ENCODE measurements at places on chromosomes 3 and 15. TPM values are rescaled to one million over a fixed set of nuclear protein-coding genes. Genes with fewer than 3 reads are reported as not detected.
A peak's percentile ranks its signal among the peaks of the same experiment; 100 is the strongest.

The ROPN1 gene
- total RNA-seq: not detected

The ECE2 gene
- 3.7 TPM for total RNA-seq

DNA sequence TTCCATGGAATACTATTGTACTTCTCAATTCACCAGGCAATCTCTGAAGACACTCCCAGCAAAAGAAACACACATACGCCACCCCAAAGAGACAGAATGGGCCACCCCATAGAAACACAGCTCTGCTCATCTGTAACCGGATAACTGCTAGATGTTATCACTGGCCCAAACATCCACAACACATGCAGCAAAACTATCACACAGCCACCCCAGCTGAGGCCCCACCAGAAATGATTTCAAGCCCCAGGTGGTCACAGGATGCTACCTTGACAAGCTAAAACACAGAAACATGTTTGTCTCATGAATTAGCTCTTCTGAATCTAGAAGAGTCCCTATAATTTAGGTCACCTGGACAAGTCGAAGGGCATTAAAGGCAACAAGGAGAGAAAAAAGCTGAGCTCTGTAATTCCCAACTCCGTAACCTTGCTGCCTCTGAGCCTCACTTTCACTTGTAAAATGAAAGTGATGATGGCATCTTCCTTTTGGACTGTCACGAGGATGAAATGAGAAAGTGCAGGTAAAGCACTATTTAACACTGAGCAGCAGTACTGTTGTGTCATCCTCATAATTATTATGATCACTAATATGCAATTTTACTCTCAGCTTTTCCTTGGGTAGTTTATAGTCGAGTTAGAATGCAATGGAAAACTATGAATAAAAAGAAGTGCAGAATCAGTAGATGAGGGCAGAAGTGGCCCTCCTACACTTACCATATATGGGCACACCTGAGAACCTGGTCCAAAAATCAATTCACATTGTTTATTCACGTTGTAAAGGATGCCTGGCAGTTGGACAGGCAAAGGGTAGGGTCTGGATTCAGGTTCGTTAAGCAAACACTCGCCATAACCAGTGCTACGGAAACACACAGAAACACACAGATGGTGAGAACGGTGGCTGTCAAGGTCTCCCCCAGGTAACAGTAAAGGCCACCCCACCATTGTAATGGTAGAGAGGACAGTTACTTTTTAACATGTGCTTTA, 38.6 kb downstream of the ADAMTS9 start:
- DNase-seq: no peak

- DNase-seq: no peak
These were observed 59.7 kb upstream of the SIAH2 start for GRCh38 chr3:150822636-150823035.

DNA sequence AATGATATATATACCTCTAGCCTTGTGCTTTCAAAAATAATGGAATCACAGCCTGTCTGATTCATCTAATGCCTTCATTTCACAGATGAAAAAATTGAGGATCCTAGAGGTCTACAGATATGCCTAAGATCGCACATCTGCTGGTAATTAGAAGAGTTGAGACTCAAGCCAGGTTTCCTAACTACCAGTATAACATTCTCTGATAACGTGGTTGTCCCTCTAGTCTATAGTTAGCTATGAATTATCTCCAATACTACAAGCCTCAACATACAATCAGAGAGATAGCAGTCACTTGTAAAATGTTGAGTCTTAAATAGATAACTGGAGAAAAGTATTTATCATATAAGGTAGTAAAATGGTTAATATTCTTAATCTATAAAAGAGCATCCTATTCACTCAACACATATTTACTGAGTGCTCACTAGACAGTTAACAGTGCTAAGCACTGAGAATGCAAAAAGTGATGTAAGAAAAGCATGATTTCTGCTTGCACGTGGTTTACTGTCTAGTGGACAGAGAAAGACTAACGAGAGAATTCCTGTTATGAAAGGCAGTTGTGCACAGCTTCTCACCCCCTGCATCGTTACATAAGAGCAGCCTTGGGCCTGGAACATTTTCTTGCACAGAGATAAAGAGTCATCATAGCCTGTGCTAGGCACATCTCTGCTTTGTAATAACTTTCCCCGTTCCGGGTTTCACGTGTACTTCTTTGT, 4.9 kb upstream of the ENTPD3 start:
- DNase-seq: no peak

GRCh38 chr3:40258555-40258954, 51.0 kb upstream of the EIF1B start:
- DNase-seq: no peak

GRCh38 chr3:13884851-13885703, 5.2 kb upstream of the WNT7A start:
- no peak for DNase-seq

DNA sequence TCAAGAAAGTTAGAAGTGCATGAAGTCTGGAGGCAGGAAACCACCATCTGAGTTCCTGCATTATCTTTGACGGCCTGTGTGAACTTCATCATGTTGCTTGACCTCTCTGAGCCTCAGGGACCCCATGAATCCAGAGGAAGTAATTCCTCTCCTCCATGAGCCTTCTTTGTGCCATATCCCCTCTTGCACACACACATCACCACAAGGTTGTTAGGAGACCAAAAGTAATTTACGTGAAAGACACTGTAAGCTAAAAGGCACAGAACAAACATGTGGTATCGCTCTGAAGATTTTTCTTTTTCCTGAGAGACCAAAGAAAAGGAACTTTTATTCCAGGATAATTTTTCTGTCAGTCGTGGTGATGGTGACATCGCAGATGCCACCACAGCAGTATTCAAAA, 55.9 kb upstream of the BCL6 start:
- no peak for DNase-seq

DNA sequence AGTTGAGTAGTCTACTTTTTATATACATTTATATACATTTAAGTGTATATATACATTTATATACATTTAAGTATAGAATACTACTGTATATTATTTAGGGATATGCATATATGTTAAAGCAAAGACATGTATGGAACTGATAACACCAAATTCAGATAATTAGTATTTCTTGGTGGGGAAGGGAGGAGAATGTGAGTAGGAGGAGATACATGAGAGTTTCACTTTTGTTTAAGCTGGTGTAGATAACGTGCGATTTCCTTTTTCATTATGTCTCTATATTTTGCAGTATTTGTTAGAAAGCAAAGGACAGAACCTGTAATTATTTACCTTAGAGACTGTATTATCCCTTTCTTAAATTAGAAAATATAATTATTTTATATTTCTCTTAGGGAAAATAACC, 16.6 kb upstream of the NIT2 start:
- no peak for DNase-seq

The DZIP3 gene
- total RNA-seq: 51.8 TPM

The GADL1 gene
- 5.3 TPM for total RNA-seq

- DNase-seq: no peak
These were observed 220.7 kb downstream of the FHIT start for GRCh38 chr3:61030469-61031035.

The HTR3E gene
- not detected for total RNA-seq

DNA sequence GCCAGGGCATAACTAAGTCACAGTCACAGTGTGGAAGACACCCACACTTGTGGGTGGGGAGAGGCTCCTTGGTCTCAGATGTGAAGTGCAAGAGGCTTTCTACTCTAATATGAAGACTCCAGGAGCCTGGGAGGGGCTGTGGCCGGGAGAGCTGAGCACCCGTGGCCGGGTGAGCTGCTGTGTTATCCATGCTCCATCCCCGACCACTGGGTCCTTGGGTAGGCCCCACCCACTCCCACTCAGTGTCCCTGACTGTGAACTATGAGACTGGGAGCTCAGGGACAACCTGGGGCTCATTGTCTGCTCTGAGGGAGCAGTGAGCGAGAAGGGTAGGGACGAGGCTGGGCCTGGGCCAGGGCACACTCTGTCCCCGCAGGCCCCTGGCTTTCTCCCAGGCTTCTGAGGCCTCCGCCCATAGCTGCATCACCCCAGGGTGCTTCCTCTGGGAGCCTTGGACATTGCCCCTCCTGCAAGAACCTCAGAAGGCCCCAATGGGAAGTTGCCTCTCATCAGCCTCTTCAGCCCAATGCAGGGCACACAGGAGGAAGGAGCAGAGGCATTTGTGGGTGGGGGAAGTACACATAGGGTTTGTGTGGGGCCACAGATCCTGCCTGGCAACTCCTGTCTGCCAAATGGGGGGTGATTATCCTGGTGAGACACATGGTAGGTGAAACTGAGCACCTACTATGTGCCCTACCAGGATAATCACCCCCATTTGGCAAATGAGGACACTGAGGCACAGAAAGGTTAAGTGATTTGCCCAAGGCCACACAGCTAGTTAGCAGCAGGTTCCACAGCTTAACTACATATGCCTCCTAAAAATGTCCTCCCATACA, 2.4 kb downstream of the ANPEP start:
- peak; percentile 38 for DNase-seq

GRCh38 chr15:101172501-101173071, 79.3 kb downstream of the CHSY1 start:
- DNase-seq: no peak

The IL20RB gene
- total RNA-seq: 0.82 TPM
